Osteocyte (in vitro differentiated cells): ENCODE measurements at places on chromosomes 7 and 10. TPM values are rescaled to one million over a fixed set of nuclear protein-coding genes. Genes with fewer than 3 reads are reported as not detected.

GRCh38 chr10:133087045-133087678 is 562 bp upstream of the ADGRA1 start:
- DNase-seq = no peak

DNA sequence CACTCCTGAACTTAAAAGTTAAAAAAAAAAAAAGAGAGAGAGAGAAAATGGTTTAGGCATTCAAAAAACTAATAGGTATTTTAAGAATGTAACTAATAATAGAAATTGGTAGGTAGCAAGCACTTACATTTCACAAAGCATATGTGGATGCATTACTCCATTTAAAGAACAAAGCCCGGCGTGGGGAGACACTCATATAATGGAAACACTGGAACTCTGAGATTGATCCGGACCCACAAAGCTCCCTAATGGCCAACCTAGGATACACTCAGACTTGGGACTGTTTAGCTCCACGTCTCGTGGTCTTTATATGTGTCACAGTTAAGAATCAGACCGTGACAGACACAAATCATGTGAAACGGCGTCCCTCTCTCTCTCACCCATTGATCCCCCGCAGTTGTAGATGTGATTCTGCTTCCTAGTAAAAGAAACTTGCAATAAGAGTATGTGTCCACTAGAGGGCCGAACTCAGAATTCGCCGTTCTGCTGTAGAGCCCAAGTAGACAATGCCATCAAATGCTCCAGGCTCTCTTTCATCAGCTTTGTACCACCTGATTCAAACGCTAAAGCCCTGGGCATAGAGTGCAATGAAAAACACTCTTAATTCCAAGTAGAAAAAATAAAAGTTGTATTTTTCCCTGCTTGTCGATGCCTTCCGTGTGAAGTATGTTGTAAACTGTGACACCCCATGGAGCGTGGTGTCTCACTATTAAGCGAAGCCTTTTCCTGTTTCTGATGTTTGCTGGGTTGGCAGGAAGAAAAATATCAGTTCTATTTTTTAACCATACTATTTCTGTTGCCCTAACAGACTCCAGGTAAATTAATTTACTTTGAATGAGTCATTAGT is 429.0 kb upstream of the MTPN start:
- DNase-seq = no peak

DNA sequence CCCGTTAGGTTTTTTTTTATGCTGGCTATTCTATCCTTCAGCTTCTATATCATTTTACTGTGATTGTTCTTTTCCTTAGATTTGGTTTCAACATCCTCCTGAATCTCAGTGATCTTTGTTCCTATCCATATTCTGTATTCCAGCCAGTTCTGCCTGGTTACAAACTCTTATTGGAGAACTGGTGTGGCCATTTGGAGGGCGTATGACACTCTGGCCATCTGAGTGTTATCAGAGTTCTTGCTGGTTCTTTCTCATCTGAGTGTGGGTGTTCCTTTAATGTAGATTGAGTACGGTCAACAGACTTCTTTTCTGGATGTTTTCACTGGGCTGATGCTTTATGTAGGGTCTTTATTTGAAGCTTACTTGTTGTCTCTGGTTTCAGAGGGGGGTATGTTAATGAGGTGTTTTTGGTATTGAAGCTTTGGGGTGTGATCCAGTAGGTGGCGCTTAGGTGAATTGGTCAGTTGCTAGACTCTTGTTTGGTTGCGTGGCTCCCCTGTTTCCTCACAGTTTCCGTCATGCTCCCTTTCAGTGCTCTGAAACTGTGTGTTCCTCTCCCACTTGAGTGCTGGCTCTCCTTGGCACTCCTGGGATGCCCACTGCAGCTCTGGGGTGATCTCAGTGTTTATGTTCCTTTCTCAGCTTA is 80.7 kb downstream of the FANK1 start:
- no peak for DNase-seq

DNA sequence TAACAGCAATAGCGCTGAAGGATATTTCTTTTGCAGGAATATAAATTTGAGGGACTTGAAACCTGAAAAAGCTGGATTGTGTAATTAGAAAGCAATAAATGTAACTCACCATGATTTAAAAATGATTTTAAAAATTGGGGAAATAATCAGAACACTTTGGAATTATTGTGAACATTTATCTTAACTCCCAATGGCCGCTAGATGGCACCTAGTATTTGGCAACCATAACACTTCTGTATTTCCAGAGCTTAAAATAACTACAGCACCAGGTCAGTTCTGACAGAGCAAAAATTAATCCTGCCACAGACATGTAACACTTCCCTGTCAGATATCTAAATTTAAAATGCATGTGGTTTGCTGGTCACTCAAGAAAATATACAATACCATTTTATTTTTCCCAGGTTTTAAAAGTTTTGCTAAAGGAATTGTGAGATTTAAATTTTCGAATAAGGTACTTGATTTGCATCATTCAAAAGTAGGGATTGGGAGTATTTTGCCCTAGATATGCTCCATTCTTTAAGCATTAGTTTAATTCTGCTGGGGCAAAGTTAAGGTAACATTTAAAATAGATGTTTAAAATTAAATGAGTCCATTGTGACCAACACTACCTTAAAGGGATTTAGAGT is 144.5 kb downstream of the PPP1R3A start:
- DNase-seq = no peak

GRCh38 chr10:89255793-89256192 is 4.2 kb upstream of the LIPA start:
- no peak for DNase-seq

DNA sequence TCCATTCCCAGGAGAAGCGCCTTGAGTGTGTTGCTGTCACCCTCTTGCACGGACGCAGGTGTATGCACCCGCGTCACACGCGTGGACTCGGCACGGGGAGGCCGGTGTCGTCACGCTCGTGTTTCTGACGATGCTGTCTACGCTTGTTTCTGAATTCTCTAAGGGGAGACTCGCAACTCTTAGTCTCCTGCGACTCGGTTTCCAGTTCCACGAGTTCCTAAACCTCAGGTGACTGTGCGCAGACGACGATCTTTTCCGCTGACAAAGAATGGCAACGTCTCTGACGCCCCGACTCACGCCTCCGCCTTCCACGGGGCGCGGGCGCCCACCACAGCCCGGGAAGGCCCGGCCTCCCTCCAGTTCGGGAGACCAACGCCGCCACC is 579 bp downstream of the IDI1 start:
- no peak for DNase-seq

DNA sequence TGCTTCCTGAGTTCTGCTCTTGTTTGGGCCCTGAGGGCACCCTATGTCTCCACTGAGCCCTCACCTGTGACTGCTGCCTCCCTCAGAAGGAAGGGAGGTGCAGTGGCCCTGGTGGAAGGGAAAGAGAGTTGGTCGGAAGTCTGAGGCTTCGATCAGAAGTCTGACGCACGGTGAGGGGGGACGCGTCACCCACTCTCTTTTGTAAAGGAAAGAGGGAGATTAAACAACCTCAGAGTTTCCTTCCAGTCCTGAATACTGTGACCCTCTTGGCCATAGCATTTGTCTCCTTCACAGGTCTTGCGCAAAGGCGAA is 31.4 kb upstream of the TRIM8 start:
- DNase-seq = no peak

- no peak for DNase-seq
These were observed 43.4 kb downstream of the SHTN1 start for GRCh38 chr10:116961406-116962251.

Gene AOAH
- total RNA-seq = not detected in 2 replicates

Gene LRRC18
- not detected in 2 replicates for total RNA-seq

Gene THSD7A
- total RNA-seq = 0.78 and 2.0 TPM in 2 replicates

Gene CC2D2B
- 0.46 TPM in 1 of 2 replicates, not detected in the other for total RNA-seq
